ENCODE measurements at places on chromosomes 13 and 19.

GRCh38 chr13:66805657-66806056, 424.5 kb downstream of the PCDH9 start:
- no peak for DNase-seq

- DNase-seq: no peak
Measured at GRCh38 chr19:18093439-18094161, 4.0 kb upstream of the MAST3 start.

DNA sequence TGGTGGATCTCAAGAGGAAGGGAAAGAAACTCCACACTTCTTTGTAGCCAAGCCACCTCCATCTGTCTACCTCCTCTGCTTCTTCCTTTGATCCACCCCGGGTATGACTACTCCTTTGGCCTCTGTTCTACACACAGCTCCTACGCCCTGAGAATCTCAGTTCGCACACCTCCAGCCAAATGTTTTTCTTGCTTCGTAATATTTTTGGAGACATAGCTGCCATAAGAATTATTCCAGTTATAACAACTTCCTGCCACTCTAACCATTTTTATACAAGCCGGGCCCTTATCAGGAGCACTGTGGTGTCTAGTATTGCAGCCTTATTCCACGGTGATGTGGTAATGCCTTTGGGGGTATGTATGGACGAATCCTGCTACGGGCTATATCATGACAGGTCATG, 126.7 kb downstream of the STARD13 start:
- DNase-seq: no peak

DNA sequence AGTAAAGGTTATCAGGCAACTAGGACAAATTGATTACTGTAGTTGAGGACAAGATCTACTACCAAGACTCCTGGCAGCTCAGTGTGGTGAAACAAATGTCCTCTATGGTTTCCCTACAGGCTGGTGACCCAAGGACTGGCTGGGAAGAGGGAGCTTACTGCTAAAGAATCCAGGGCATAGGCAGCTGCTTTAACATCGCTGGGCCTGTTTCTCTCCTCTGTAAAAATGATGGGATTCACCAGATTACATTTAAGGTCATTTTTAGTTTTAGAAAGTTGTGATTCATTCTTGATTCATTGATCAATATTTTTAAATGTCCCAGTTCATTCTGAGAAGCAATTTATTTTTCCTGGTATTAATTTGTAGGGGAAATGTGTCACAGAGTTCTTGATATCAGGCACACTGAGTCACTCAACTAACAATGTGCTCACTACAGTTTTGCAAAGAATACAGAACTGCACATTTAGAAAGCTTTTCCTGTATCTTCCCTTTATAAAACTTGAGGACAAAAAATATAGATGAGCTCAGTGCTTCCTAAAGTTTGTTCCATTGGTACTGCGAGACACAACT, 19.6 kb upstream of the FAM124A start:
- DNase-seq: no peak

- no peak for DNase-seq
Measured at GRCh38 chr19:30916238-30916637, 433.0 kb downstream of the TSHZ3 start.

DNA sequence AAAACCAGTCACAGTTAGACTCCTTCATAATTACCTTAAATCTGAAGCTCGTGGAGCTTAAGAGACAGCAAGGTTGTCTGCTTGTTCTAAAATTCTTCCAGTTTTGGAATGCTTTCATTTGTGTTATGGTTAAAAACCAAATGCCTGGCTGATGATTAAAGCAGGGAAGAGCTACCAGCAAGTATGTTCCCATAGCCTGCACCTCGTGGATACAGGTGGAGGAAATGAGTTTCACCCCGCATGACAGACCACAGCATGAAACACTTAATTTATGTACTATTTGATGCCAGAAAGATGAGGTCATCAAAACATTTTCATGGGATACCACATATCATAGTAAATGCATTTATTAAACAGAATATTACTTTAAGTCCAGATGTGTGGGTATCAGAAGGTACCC, 416 bp upstream of the DOCK9 start:
- no peak for DNase-seq

- no peak for DNase-seq
Measured at GRCh38 chr13:41150058-41150457, 17.5 kb upstream of the KBTBD6 start.

DNA sequence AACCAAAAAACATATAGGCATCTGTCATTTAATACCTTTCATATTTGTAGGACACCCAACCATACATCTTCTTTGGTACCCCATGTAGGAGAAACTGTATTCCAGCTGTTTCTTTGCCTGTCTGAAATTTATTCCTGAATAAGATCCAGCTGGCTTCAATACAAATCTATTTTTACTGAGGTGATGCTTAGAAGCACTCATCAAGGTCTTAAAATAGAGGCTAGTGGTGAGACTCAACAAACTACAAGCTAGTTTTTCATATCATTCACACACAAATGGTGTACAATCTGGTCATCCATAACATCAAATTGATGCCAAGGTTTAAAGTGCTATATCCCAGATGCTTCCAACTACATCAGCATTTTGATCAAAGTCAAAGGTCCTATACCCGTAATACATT, 1071.3 kb upstream of the MIR17HG start:
- no peak for DNase-seq

GRCh38 chr19:43699506-43700394, 16.1 kb upstream of the IRGC start:
- peak; percentile 35 for DNase-seq

- no peak for DNase-seq
Measured at GRCh38 chr19:2334426-2334825, 5.9 kb downstream of the SPPL2B start.

GRCh38 chr13:105442949-105443699, 1092.3 kb downstream of the EFNB2 start:
- no peak for DNase-seq

DNA sequence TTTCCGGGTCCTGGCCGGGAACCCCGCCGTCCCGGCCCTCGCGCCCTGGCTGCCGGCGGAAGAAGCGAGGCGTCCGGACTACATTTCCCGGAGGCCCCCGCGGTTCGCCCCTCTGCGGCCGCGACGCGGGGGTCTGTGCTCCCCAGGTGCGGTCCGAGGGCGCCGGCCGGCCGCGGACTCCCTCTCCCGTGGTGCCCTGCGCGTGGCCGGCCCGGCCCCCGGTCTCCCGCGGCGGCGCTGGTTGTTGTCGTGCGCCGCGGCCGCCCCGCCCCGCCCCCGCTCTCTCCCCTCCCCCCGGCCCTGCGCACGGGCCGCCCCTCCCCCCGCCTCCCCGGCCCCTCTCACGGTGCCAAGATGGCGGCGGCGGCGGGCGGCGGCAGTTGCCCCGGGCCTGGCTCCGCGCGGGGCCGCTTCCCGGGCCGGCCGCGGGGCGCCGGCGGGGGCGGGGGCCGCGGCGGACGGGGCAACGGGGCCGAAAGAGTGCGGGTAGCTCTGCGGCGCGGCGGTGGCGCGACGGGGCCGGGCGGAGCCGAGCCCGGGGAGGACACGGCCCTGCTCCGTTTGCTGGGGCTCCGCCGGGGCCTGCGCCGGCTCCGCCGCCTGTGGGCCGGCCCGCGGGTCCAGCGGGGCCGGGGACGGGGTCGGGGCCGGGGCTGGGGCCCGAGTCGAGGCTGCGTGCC, at the start of gene KMT2B:
Gene KMT2B (plus strand): TSS at position 339 of the 680 bp plus-strand sequence. CDS start 16 bp downstream, at position 355.
- peak; percentile 86 for DNase-seq

DNA sequence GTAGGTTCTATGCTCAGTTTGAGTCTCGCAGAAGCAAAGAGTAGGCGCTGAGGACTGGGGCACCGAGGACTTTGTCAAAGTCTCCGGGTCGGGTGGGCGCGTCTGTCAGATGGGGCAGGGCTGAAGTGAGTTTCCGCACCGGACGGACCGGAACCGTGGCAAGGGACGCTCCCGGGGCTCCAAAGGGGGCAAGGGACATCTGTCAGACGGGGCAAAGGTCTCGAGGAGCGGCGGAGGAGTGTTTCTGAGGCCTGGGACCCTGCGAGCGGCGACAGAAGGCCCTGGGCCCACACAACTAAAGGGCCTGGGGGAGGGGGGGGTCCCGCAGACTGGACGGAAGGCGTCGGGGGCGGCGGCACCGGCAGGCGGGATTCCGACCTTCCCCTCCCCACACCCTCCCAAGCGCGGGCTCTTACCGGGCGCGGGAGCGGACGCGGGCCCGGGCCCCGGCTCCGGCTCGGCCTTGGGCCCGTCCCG, 13.3 kb upstream of the AKAP8L start:
- no peak for DNase-seq

DNA sequence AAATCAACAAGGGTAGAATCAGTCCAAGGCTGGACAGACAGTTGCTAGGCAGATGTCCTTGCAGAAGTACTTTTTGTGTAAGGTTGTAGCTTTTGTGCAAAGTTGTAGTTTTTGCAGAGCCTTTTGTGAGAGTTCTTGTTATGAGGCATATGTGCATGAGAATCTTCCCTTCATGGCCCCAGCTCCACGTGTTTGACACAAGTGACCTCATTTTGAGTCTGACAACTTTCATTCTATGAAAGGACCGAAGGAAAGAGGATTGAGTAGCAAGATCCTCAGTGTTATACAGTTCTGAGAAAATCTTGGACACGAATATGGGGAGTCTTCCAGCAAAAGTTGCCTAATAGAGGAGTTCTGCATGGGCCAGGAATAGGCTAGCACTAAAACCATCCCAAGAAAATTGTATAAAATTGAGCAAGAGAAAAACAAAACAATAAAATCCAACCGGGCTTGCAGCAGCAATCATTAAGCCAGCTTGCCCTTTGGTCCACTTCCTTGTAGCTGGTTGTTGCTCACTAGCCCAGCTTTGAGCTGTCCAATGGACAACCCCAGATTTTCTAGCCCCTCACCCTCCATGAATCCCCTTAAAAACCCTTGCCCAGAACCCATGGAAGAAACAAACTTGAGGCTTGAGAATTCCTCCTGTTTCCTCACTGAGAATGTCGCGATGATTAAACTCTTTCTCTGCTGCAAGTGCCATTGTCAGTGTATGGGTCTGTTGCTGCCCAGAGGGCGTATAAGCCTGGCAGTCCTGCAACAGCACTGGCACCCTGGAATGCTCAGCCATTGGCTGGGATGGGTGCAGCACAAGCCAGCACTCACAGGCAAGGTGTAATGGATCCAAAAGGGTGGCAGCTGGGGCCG, 6.5 kb downstream of the EPSTI1 start:
- DNase-seq: no peak

DNA sequence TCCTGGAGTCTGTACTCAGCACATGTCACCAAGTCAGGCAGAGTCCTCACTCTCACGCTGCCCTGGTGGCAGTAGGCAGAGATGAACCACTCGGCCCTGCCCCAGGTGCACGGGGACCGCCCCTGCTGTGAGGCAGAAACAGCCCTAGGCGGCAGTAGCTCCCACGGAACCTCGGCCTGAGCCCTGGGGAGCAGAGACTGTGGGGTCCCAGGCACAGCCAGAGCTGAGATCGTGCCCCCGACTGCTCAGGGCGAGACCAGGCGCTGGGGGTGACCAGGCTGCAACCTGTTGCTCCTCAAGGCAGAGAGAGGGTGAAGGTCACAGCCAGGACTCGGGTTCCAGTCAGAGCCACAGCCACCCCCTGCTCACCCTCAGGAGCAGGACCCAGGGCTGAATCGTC, 34.9 kb downstream of the AP1M1 start:
- DNase-seq: no peak

DNA sequence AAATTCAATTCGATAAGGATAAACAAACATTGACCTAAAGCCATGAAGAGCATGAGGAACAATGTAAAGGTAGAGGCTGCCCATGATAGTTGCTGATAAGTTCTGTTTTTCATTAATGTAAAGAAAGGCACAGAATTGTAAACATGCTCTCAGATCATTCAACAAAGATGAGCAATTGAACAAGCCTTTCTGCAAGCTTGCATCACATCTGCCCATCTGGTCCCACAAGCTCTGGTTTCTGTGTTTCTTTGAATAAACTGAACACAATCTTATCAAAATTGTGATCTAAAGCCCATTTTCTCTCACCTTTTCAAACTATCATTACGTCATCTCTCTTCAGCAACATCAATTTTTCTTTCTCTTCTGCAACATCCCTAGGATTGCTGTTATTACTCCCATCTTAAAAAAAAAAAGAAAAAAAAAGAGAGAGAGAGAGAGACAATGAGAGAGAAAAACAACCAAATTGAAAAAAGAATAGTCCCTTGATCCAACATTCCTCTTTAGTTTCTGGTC, 487.2 kb upstream of the GPC6 start:
- no peak for DNase-seq

GRCh38 chr19:33621811-33622504, at the start of gene CHST8:
TSS of gene CHST8 (plus strand) at chr19:33621953. CDS start at chr19:33689262, 67,309 bp downstream.
- peak; percentile 41 for DNase-seq

GRCh38 chr13:93462151-93462550, 235.5 kb downstream of the GPC6 start:
- no peak for DNase-seq

GRCh38 chr13:109817591-109818535, 31.5 kb upstream of the IRS2 start:
- peak; percentile 90 for DNase-seq

- DNase-seq: peak; percentile 99
Measured at GRCh38 chr13:113835461-113836270, 28.2 kb downstream of the GAS6 start.

DNA sequence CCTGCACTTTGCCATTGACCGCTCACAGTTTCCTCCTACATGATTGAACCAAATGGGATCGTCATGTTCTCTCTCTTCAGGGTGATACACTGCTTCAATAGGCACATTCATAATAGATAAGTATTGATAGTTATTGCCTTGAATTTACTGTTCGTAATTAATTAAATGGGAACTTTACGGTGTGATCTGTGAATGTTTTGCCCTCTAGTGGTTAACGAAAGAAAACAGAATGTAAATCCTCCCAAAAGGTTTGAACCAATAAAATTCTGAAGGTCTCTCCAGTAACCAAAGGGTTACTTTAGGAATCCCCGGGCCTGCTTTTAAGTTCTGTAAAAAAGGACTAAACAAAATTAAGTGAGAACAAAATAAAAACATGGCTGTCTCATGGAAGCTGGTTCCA, 389.3 kb downstream of the DACH1 start:
- DNase-seq: no peak

- DNase-seq: no peak
Measured at GRCh38 chr13:79937311-79937710, 403.6 kb downstream of the SPRY2 start.

DNA sequence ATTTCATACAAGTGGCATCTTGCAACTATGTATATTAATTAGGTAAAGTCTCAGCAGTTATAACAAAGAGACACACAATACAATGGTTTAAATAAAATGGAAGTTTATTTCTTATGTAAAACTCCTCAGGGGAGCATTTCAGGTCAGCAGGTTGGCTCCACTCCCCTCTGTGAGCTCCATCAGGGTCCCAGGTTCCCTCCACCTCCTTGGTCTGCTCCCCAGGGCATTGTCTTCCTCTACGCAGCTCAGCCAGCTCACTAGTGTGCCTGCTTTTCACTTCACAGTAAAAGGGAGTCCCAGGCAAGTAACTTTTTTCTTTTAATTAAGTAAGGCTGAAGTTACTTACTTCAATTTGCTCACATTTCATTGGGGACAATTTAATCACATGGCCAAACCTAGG, 135.3 kb upstream of the FNDC3A start:
- no peak for DNase-seq

DNA sequence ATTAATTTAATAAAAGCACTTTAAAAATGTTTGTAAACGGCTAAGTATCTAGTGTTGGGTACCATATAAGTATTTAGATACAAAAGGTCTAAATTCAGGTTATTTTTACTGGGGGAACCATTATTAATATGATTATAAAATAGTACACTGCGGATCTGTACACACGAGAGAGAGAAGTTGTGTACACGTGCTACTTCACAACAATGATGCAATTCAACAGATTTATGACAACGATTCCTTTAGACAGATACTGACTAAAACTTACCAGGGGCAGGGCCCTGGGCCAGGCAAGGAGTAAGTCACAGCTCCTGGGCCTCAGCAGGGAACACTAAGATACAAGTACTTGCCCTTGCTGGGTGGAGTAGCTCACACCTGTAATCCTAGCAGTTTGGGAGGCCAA, 29.1 kb upstream of the TPTE2 start:
- no peak for DNase-seq
